Effector memory CD8-positive, alpha-beta T cell (primary cell): ENCODE measurements at places on chromosomes 11 and 22.

DNA sequence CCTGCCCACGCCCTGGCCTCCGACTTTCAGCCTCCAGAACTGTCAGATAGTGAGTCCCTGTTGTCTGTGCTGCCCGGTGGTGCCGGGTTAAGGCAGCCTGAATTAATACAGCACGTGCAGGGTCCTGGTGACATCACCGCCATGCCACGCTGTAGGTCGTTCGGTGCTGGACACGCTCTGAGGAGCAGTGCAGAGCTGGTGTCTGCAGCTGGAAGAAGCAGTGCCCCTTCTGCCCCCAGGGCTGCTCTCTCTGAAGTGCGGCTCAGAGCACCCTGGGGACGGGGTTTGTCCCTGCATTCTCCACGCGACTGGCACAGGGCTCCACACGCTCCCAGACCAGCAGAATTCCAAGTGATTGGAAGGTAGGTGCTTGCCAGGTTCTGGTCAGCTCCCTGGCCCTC lies 831.5 kb downstream of the TBC1D22A start:
- DNase-seq, result no peak

DNA sequence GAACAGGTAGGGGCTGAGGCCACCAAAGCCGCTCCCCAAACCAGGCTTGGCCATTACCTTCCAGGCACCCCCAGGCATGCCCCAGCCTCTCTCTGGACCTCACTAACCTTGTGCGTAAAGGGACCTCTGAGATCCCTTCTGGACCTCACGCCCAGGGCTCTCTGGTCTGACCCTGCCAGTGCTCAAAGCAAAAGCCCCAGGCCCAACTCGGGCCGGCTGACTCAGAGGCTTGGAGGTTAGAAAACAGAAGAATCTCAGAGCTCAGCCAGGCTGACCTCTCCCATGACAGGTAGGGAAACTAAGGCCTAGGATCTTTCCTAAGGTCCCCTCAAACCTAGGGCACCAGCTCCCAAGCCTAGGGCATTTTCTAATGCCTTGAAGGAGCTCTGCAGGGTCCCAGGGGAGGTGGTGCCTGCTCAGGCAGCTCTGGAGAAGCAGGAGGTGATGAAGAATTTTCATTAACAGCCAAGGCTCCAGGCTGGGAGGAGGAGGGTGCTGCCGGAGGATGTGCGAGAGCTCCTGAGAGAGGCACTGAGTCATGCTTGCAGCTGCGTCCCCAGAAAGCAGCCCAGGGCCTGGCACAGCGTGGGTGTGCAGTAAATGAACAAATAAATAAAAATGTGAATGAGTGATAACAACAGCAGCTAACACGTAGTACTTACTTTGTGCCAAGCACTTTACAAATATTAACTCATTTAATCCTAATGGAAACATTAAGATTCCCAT lies 25.6 kb downstream of the ARRB1 start:
- DNase-seq, result no peak

DNA sequence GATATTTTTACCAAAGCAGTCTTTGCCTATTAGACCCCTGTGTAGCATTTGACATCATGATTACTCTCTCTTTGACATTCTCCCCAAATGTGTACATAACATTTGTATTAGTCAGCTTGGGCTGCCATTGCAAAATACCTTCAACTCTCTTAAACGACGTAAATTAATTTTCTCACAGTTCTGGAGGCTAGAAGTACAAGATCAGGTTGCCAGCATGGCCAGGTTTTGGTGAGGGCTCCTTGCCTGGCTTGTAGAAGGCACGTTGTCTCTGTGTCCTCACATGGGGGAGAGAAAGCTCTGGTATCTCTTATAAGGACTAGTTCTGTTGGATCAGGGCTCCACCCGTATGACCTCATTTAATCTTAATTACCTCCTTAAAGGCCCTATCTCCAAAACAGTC lies 12.3 kb upstream of the DLAT start:
- DNase-seq, result no peak

DNA sequence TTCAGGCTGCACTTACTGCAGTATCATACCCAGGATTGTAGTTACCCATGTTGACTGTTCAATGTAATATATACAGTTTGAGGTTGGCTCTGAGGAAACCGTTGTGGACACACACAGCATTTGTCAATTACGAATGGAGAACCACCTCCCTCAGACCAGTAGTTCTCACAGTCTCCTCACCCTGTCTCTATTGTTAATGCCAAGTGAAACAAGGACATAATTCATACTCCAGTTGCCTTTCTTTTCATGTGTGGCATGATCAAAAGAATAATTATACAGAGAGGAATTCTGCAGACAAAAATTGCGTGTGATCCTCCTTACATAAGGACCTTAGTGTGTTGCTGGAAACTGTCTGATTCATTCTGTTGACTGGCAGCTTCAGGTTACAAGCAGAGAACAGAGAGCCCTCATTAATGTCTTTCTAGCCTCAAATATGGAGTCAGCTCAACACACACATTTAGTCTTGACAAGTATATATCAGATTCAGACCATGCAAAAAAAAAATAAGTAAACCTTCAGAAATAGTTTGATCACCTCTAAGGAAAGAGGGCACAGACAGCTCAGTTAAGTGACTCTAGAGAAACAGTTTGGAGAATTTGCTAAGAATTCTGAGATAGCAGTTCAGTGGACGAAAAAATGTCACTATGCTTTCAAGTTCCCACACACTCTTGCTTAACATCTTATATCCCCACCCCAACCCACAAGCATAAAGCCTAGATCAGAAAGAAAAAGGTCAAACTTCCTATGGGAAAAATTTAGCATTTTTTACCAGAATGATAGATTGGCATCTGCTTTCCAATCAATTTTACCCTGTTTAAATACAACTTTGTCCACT lies 96.1 kb downstream of the MAML2 start:
- no peak for DNase-seq

GRCh38 chr11:128662960-128663359 lies 30.9 kb upstream of the FLI1 start:
- DNase-seq, result no peak

DNA sequence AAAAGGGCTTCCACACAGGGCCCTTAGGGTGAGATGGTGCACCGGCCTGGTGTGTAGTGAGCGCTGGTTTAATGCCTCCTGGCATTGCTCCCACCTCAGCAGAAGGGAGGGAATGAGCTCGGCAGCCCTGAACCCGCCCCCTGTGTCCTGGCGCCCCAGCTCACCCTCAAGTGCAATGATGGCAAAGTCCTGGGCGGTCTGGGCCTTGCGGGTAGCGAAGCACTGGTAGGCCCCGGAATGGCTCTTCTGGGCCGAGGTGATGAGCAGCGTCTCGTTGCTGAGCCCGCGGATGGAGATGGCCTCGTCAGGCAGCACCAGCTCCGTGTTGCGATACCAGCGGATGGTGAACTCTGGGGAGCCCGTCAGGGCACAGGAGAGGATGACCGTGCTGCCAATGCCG lies 193.3 kb downstream of the CEP164 start:
- DNase-seq, result no peak

GRCh38 chr22:43811777-43812148 lies 342 bp downstream of the EFCAB6 start:
- peak; percentile 17 for DNase-seq

DNA sequence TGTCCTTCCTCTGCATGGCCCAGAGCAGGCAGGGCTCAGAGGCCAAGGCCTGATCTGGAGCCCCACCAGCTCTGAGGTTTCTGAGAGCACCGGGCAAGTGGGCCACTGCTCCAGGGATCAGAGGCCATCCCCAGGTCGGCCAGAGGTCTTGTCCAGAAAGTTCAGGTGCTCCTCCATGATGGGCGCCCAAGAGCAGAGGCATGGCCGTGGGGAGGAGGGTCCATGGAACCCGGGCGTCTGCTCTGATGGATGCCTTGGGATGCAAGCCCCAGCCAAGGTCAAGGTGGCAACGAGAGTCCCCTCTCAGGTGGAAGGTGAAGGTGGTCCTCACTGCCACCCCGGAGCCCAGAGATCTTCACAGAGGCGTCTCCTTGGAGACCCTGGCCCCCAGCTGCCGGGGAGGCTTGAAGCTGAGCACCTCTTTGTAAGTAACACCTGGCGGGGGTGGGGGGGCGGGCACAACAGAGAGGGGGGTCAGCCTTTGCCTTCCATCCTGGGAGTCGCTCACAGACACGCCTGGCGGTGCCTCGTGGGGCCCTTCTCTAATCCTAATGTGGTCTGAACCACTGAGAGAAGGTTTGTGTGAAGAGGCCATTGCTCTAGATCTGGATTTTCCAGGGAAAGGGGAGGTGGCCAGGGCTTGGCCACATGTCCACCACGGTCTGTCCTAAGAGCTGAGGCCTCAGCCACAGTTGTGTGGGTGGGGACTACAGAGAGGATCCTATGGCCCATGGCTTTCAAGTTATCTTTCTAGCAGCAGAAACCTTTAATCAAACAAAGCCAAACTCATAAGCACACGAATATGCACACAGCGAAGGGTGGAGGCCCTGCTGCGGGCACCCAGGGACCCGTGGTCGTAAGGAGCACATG lies 2.2 kb upstream of the HDAC10 start:
- no peak for DNase-seq

DNA sequence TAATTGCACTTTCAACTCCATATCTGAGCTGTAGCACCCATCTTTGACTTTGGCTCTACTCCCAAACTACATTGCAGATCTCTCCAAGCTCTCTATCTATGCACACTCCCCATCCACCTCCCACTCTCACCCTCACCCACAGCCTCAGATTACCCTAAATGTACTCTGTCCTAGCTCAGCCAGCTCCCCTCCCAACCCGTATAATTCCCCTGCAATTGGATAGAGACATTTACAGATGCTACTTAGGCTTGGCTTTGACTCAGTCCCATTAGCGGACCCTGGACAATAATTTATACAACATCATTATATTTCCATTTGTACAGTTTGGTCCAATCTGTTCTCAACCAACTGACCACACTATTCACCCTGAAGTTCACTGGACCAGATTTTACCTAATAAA lies 338.9 kb upstream of the ANO3 start:
- DNase-seq, result no peak

- DNase-seq, result no peak
Observed at GRCh38 chr11:107591378-107592230, 657 bp downstream of the ELMOD1 start.

GRCh38 chr22:24409707-24410106 lies 17.7 kb upstream of the ADORA2A start:
- no peak for DNase-seq

DNA sequence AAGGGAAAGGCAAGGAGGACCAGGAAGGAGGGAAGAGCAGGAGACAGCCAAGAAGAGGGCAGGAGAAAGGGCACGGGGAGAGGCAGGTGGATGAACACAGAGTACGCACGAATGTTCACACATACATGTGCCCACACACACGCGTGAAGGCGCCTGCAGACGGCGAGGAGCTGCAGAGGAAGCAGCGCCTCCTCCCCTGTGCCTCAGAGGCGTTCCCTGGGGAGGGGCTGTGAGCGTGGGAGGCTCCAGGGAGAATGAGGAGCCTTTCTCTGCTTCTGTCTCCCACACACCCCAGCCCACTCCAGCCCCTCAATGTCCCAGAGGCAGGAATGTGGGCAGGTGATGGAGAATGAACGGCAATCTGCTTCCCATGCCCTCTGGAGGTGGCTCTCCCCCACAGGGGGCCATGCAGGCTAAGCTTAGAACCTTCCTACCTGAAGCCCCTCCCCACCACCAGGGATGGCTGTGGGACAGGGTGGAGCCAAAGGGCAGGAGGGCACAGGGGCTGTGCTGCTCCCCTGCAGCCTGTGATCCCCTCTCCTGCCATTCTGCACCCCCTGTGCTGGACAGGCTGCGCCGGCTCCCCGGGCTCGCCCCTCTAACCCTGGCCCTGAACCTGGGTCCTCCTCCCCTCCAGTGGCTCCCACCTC lies 25.3 kb downstream of the PPM1F start:
- DNase-seq, result no peak
